ENCODE measurements at places on chromosomes 16 and 17.
A peak's percentile ranks its signal among the peaks of the same experiment; 100 is the strongest.

DNA sequence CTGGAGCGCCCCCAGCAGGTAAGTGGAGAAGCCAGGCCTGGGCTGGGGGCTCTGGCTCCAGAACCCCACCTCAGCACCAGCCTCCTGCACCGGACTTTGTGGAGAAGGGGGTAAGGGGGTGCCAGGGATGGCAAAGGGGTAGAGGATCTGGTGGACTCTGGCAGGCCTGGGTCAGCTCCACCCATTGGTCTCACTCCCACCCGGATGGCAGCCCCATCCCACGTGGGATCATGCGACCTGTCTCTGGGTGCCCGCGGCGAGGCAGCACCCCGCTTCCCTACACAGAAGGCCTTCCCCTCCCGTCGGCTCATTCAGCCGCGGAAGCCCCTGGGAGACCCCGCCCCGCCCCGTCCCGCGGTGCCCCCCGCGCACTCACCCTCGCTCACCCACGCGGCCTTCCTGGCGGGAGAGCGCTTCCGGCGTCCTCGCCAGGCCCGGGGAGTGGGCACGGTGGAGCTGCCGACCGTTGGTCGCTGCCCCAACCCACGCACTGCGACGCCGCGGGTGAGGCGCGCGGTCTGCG lies 498 bp upstream of the PLEKHG4 start:
- DNase-seq, result peak; percentile 58

GRCh38 chr16:55248494-55248893 lies 75.5 kb upstream of the IRX6 start:
- DNase-seq, result no peak

- DNase-seq, result no peak
Measured at GRCh38 chr16:49332589-49333258, 40.9 kb upstream of the C16orf78 start.

DNA sequence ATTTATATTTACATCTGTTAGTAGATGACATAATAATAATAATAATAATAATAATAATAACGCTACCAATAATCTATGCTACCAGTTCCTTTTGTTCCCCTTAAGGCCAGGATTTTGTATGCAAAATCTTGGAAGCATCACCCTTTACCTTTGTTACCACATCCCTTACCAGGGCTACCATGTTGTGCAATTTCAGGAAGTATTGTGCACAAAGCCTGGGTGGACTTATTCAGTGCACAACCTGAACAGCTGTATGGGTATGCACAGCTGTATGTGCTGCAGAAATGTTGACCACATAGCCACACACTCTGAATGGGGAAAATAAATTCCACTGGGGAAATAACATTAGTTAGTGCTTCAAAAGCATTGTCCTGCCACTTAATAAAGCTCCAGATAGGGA lies 19.9 kb upstream of the CALB2 start:
- no peak for DNase-seq

DNA sequence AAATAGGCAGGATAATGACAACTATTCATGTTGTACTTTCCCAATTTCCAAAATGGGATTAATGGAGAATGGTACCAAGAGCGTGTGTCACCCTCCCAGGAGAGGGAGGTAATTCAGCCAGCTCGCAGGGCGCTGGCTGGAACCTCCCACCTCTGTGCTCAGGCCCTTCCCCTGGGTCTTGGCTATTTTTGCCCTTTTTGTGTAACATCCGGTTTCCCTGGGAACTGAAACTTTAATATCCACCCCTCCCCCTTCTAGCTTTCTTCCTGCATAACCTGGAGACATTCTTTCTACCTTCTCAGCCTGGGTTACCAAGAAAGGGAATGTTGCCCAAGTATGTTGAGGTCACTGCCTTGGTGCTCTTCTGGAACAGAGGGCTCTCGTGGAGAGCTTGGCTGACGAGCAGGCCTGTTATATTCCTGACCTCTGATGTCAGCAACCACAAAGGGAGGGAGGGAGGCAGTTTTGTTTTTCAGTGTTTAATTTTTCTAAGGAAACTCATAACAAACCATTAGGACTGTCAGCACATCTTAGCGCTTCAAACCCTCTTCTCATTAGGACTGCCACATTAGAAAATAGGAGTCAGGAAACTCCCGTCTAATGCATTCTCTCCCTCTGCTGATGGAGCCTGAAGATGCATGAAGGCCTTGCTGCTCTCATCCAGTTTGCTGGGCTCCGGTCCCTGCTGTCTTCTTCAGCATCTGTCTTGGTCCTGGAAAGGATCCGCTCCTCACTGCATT lies 25.6 kb downstream of the ITGB3 start:
- peak; percentile 71 for DNase-seq

- no peak for DNase-seq
Measured at GRCh38 chr17:4534515-4534914, 20.7 kb downstream of the MYBBP1A start.

DNA sequence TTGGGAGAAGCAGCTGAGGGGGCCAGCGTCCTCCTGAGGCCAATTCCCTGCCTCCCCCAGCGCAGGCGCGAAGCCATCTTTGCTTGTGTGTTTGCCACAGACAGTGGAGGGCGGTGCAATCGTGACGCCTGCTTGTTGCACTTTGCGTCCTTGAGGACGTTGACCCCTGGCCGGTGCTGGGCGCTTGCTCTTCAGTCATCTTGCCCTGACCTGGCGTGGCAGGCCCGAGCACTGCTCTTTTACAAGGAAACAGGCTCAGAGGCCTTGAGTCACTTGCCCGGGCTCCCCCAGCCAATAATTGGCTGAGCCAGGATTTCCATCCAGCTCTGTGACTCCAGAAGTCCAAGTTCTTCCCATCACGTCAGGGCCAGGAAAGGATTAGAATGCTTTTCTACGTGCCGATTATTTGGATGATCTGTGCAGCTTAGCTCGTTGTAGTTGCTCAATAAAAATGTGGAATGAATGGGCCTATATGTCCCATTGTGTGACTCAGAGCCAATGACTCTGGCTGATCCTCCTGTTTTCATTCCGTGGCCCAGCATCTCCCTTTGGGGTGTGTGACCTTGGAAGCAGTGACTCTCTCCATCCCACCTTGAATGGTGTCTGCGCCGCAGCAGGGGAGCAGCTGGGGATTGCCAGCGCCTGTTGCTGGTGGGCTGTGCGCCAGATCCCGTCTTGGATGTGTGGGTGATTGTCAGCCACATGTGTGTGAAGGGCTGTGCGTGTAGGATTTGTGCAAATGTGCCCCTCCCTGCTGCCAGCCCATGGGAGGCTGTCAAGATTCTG lies 214.1 kb downstream of the SEC14L1 start:
- no peak for DNase-seq

DNA sequence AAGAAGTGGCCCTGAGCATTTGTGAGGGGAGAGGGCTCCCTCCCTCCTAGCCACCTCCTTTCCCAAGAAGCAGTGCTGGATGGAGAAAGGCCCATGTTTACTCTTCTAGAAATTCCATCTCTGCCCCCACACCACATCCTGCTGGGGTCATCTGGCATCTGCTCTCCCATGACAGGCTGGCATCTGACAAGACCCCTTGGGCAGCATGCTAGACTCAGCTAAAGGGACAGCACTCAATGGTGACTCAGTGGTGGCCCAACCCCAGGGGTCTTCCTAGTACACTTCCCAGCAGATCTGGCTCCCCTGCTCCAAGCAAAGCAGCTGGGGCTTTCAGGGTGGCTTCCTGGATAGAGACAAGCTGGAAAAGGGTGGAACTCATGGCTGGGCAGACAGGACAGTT lies 14.4 kb downstream of the SLC38A7 start:
- no peak for DNase-seq

GRCh38 chr16:82629441-82630027 lies 2.8 kb downstream of the CDH13 start:
- no peak for DNase-seq

- no peak for DNase-seq
Measured at GRCh38 chr16:82699260-82699659, 72.5 kb downstream of the CDH13 start.

- DNase-seq, result no peak
Measured at GRCh38 chr16:84055366-84055765, 12.8 kb upstream of the SLC38A8 start.

GRCh38 chr16:30473231-30474073 lies 910 bp downstream of the ITGAL start:
- no peak for DNase-seq

GRCh38 chr16:8958344-8959167 lies 5.2 kb downstream of the USP7 start:
- no peak for DNase-seq

GRCh38 chr16:88923450-88923849 lies 53.6 kb downstream of the CBFA2T3 start:
- no peak for DNase-seq

DNA sequence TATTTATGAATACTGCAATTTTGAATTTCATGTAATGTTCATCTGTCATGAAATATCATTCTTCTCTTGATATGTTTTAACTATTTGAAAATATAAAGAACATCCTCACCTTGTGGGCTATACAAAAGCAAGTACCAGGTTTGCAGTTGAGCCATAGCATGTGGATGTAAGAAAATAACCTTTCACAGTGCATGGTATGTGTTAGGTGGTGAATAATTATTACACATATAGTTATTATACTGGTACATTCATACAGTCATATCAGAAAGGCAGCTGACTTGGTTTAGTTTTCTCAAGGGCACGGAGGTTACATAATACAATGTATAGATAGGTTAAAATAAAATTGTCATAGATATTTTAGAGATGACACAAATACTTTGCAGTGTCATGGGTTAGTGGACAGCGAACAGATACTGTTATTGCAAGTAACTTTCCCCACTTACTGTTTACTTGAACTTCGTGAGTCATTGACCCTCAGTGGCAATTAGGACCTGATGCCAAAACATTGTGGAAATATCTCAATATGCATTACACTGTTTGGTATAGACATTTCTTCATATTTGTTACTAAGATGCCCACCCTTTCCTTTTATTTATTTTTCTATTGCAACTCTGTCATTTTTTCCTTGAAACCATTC lies 445.4 kb upstream of the GOT2 start:
- DNase-seq, result no peak

GRCh38 chr16:28063591-28064061 lies at the start of gene GSG1L:
Gene GSG1L, minus strand, starts transcription at chr16:28063714. Its CDS starts 290 bp downstream, at chr16:28063424.
- no peak for DNase-seq

- DNase-seq, result no peak
Measured at GRCh38 chr16:78720416-78720815, 621.0 kb downstream of the WWOX start.

DNA sequence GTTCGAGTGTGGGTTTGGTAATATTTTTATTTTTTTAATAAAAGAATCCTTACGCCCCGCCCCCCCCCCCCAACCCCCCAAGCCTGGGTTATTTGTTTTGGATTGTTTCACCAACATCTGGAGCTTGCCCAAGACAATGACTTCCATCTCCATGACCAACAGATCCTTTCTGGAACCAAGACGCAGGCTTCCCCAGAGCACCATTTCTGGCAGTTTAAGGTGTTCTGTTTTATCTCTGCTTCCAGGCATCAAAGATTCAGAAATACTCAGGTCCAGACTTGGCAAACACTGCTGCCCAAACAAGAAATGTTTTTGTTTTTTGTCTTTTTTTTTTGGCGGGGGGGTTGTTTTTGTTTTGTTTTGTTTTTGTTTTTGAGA lies 56.1 kb downstream of the PLXDC1 start:
- DNase-seq, result no peak

- DNase-seq, result no peak
Measured at GRCh38 chr16:85582229-85582991, 30.7 kb upstream of the GSE1 start.

GRCh38 chr16:26762594-26762993 lies 304.1 kb upstream of the C16orf82 start:
- no peak for DNase-seq

DNA sequence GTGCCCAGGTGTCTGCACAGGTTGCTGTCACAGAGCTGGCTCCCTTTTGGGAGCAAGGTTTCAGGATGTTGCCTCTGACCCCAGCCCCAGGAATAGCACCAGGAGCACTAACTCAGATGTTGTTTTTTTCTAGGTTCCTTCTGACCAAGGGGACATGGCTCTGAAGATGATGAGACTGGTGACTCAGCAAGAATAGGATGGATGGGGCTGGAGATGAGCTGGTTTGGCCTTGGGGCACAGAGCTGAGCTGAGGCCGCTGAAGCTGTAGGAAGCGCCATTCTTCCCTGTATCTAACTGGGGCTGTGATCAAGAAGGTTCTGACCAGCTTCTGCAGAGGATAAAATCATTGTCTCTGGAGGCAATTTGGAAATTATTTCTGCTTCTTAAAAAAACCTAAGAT lies 28.1 kb downstream of the SCPEP1 start:
- DNase-seq, result no peak

GRCh38 chr16:49281480-49281842 lies at the start of gene CBLN1:
Gene CBLN1, minus strand, starts transcription at chr16:49281838. Its CDS starts 373 bp downstream, at chr16:49281465.
- no peak for DNase-seq

- no peak for DNase-seq
Measured at GRCh38 chr17:27600471-27600870, 30.5 kb upstream of the LGALS9 start.

GRCh38 chr17:76707985-76708807 lies 2.6 kb downstream of the MXRA7 start:
- DNase-seq, result no peak

GRCh38 chr17:43026595-43026994 lies 1.6 kb downstream of the RND2 start:
- no peak for DNase-seq

- no peak for DNase-seq
Measured at GRCh38 chr17:31778523-31778922, 80.5 kb downstream of the COPRS start.

GRCh38 chr17:36686123-36686669 lies 84.8 kb downstream of the MRM1 start:
- no peak for DNase-seq

DNA sequence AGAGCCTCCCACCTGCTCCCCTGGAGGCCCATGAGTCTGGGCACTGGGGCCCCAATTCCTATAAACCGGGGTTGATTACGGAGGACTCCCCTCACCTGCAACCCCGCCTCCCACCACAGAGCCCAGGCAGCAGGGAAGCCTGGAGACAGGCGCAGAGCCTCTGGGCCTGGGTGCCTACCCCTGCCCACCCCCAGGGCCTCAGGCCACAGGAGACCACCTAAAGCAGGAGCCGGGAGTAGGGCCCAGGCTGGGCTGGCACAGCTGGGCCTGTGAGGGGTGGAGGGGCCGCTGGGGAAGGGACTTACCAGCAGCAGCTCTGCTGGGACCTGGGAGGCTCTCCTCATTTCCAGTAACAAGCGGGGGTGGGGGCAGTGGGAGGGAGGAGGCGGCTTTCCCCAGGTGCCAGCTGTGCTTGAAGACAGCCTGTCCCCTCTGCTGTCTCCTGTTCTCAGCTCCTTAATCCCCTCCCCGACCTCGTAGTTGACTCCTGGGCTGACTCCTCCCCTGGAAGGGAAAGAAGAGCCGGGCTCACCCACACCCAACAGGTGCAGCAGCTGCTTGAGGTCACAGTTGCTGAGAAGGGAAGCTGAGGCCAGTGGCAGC lies 46.8 kb downstream of the TMEM235 start:
- DNase-seq, result no peak

- DNase-seq, result no peak
Measured at GRCh38 chr17:82949984-82950383, 110.2 kb upstream of the ZNF750 start.
